ENCODE measurements at places on chromosomes 6 and 20. TPM values are rescaled to one million over a fixed set of nuclear protein-coding genes. Genes with fewer than 3 reads are reported as not detected.
A peak's percentile ranks its signal among the peaks of the same experiment; 100 is the strongest.

DNA sequence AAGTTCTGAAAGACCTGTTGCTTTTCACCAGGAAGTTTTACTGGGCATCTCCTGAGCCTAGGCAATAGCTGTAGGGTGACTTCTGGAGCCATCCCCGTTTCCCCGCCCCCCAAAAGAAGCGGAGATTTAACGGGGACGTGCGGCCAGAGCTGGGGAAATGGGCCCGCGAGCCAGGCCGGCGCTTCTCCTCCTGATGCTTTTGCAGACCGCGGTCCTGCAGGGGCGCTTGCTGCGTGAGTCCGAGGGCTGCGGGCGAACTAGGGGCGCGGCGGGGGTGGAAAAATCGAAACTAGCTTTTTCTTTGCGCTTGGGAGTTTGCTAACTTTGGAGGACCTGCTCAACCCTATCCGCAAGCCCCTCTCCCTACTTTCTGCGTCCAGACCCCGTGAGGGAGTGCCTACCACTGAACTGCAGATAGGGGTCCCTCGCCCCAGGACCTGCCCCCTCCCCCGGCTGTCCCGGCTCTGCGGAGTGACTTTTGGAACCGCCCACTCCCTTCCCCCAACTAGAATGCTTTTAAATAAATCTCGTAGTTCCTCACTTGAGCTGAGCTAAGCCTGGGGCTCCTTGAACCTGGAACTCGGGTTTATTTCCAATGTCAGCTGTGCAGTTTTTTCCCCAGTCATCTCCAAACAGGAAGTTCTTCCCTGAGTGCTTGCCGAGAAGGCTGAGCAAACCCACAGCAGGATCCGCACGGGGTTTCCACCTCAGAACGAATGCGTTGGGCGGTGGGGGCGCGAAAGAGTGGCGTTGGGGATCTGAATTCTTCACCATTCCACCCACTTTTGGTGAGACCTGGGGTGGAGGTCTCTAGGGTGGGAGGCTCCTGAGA, at the start of gene HFE:
Gene HFE, plus strand, starts transcription at position 146 of the 832 bp plus-strand sequence. Its CDS starts 12 bp downstream, at position 158.
- H3K36me3 ChIP-seq, result no peaks in the 10 kb centered on the region
- peaks cover 33% of the 10 kb centered on the region for H3K4me1 ChIP-seq
- DNase-seq, result peak; percentile 41
- no peaks in the 10 kb centered on the region for H3K27me3 ChIP-seq
- H3K4me3 ChIP-seq, result peak within 1 kb of the TSS; percentile 74

GRCh38 chr6:148430897-148431296, 88.3 kb downstream of the SASH1 start:
- no peak overlapping the region for H3K4me3 ChIP-seq
- no peak for DNase-seq

The LAMA2 gene
- total RNA-seq, result 1.5 TPM

DNA sequence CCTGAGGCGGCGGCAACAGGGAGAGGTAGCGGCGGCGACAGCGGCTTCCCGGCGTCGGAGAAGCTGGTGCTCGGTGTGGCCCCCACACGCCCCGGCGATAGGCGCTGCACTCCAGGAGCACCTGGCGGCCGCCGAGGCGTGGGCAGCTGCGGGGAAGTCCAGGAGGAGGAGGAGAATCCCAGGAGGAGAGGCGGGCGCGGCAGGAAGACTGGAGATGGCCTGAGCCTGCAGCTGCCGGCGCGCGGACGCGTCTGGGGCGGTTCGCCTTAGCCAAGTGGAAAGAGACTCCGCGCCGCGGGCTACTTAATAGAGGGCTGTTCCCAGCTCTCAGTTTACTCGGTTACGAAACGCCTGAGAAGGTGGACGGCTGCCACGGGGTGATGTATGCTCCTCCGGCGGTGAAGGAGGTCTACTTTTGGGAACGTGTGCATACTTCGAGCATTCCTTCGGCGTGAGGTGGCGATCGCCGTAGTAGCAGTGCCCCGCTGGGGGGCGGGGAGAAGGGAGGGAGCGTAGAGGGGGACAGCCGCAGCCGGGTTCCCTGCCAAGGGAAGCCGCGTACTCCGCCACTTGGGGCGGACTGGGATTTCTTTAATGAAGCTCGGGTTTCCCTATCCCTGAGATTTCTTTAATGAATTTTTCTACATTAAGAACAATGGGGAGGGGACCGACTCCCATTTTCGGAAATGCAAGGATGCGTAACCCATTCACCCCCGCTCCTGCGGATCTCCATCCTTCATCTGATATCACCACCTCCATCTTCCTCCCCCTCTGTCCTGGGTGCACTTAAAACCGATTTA, at the start of gene COL12A1:
Gene COL12A1, minus strand, starts transcription at position 278 of the 800 bp plus-strand sequence. CDS start 3,261 bp downstream, outside the sequence.
- peak within 1 kb of the TSS; percentile 36 for H3K4me3 ChIP-seq
- peak; percentile 27 for DNase-seq
- H3K27ac ChIP-seq, result no peak within 1 kb of the TSS
- peaks cover 51% of the 10 kb centered on the region for H3K4me1 ChIP-seq
- H3K36me3 ChIP-seq, result no peaks in the 10 kb centered on the region

The GNAS-AS1 gene
- total RNA-seq, result 2.0 TPM

The NR2E1 gene
- total RNA-seq, result not detected

DNA sequence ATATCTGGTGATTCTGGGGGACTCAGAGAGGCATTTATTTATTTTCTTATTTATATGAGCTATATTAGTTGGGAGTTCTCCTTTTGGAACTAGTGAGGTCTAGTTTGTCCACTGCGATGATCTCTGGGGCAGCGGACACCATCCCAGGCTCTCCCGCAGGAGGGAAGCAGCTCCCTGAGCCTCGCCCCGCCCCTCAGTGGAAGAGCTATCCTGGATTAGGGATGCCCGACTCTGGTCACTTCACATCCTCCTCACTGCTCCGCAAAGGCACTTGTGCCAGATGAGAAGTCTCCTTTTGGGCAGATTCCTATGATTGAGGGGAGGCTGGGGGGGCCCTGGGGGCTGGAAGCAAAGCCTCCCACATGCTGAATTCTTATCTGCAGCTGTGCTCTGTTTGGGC, 3.6 kb upstream of the MAS1 start:
- H3K27ac ChIP-seq, result no peak overlapping the region
- H3K4me3 ChIP-seq, result no peak overlapping the region
- peaks cover 18% of the 10 kb centered on the region for H3K27me3 ChIP-seq

- peaks cover 14% of the 10 kb centered on the region for H3K4me1 ChIP-seq
- no peak overlapping the region for H3K4me3 ChIP-seq
- no peaks in the 10 kb centered on the region for H3K27me3 ChIP-seq
- DNase-seq, result no peak
- peaks cover 22% of the 10 kb centered on the region for H3K36me3 ChIP-seq
- no peak overlapping the region for H3K27ac ChIP-seq
Measured at GRCh38 chr20:20476504-20476903, 108.6 kb downstream of the INSM1 start.

The CALHM5 gene
- total RNA-seq, result not detected

- no peaks in the 10 kb centered on the region for H3K27me3 ChIP-seq
- no peak overlapping the region for H3K4me3 ChIP-seq
- H3K27ac ChIP-seq, result no peak overlapping the region
- H3K4me1 ChIP-seq, result peaks cover 20% of the 10 kb centered on the region
Measured at GRCh38 chr6:44701637-44702101, 314.2 kb downstream of the CDC5L start.

The OR12D3 gene
- total RNA-seq, result not detected

GRCh38 chr6:161743509-161744178, 469.8 kb upstream of the AGPAT4 start:
- H3K27me3 ChIP-seq, result no peaks in the 10 kb centered on the region
- no peak for DNase-seq
- no peak overlapping the region for H3K27ac ChIP-seq
- H3K36me3 ChIP-seq, result no peaks in the 10 kb centered on the region

Measured in activated CD8-positive, alpha-beta T cell treated with anti-CD3 and anti-CD28 coated beads for 36 hours (primary cell).